ENCODE measurements at places on chromosomes 5 and 9. TPM values are rescaled to one million over a fixed set of nuclear protein-coding genes. Genes with fewer than 3 reads are reported as not detected.

DNA sequence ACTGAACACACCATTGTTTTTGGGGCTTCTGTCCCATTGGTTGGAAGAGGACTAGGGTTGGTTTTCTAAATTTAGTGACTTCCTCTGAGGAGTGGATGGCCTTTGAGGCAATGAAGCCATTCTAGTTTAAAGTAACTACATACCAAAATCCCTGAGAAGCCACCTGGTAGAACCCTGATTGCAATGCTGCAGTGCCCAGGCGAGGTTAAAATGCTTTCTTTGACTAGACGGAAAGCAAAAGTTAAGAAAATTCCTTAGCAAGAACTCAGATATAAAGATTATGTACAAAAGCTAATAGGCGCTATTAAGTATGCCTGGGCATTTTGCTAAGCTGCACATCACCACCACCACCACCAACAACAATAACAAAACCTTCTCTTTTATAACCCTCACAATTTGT, 20.6 kb downstream of the GLRX start:
- H3K4me3 ChIP-seq: no peak overlapping the region
- H3K4me1 ChIP-seq: no peaks in the 10 kb centered on the region
- no peaks in the 10 kb centered on the region for H3K27me3 ChIP-seq
- H3K36me3 ChIP-seq: no peaks in the 10 kb centered on the region
- H3K27ac ChIP-seq: no peak overlapping the region

GRCh38 chr5:127445328-127445727, 72.1 kb upstream of the PRRC1 start:
- no peaks in the 10 kb centered on the region for H3K27me3 ChIP-seq
- no peaks in the 10 kb centered on the region for H3K4me1 ChIP-seq
- H3K27ac ChIP-seq: no peak overlapping the region
- H3K4me3 ChIP-seq: no peak overlapping the region

GRCh38 chr5:10317825-10318682, 10.4 kb upstream of the CMBL start:
- H3K4me3 ChIP-seq: no peak overlapping the region
- H3K36me3 ChIP-seq: no peaks in the 10 kb centered on the region
- H3K27me3 ChIP-seq: no peaks in the 10 kb centered on the region
- no peak for DNase-seq

DNA sequence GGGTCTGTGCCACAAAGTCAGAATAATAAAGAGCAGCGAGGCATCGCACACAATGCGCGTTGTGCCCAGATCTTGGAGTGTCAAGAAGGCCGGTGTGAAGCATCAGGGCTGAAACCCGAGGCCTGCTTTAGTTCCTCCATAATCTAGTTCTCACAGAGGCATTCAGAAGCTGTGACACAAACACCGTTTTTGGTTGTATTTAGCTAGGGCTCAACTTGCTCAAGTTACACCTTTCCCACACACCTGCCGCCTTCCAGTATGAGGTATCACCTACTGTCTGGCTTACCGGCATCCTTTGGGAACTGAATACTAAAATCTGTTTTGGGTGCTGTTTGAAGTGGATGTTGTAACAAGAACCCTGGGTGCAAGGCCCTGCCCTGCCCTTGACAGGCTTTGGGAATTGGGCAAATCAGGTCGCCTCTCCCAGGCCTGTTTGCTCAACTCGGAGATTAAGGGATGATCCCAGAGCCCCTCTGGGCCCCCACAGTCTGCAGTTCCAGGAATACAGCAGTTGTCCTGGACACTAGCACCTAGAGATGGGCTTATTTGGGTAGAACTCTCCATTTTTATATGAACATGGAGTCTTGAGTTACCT, 27.0 kb downstream of the SLC25A25 start:
- H3K27ac ChIP-seq: peak overlapping the region; percentile 81
- H3K27me3 ChIP-seq: no peaks in the 10 kb centered on the region
- H3K4me3 ChIP-seq: no peak overlapping the region
- H3K4me1 ChIP-seq: peaks cover 38% of the 10 kb centered on the region

DNA sequence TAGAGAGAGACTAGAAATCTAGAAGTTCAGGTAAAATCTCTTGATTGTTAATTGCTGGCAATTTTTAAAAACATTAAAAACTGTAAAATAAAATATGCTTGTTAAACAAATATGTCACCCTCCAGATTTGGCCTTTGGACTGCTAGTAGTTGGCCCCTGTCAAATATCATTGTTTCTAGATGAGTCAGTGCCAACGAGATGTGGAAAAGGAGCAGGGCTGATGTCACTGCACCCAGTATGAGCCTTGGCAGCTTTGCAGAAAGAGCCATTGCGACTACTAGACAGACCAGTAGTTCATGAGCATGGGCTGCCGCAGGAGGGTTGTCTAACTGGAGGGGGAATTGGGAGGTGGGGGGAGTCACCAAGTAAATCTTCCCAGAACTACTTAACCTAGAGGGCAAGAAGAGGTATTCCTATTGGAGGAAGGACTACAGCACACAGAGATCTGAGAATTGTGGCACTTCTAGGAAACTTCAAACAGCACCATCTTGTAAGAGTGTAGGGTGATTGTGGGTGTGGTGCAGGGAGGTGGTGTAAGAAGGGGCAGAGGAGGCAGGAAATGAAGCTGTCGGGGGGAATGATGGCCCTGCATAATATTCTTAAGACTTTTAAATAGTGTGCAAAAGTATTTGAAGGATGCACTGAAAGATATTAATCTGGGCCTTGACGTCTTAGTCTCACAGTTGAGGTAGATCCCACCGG, 7.1 kb upstream of the DOCK2 start:
- DNase-seq: peak; percentile 56
- H3K4me1 ChIP-seq: peaks cover 9% of the 10 kb centered on the region
- no peaks in the 10 kb centered on the region for H3K27me3 ChIP-seq
- no peak overlapping the region for H3K27ac ChIP-seq
- no peaks in the 10 kb centered on the region for H3K36me3 ChIP-seq
- no peak overlapping the region for H3K4me3 ChIP-seq

DNA sequence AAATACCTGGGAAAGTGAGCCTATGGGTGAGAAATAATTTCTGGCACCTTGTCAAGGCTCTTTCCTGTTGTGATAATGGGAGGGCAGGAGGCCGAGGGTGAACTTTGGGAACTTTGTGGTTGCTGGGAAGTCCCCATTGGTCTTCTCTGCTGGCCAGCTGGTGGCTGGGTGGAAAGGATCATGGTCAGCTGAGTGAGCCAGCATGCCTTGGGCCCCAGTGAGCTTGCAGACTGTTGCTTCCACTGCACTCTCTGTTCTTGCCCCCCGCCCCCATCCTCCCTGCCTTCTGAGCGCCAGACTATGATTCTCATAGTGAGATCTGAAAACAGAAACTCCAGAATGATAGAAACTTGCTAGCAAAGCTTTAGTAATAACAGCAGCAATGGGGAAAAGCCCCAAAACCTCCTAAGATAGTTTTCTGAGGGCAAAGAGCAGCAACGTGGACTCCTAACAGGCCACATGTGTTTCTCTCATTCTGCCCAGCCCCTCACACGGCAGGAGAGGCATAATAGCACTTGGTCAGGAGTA, 139.2 kb upstream of the SMARCA2 start:
- H3K36me3 ChIP-seq: no peaks in the 10 kb centered on the region
- no peak overlapping the region for H3K27ac ChIP-seq
- H3K4me3 ChIP-seq: no peak overlapping the region
- H3K4me1 ChIP-seq: no peaks in the 10 kb centered on the region

DNA sequence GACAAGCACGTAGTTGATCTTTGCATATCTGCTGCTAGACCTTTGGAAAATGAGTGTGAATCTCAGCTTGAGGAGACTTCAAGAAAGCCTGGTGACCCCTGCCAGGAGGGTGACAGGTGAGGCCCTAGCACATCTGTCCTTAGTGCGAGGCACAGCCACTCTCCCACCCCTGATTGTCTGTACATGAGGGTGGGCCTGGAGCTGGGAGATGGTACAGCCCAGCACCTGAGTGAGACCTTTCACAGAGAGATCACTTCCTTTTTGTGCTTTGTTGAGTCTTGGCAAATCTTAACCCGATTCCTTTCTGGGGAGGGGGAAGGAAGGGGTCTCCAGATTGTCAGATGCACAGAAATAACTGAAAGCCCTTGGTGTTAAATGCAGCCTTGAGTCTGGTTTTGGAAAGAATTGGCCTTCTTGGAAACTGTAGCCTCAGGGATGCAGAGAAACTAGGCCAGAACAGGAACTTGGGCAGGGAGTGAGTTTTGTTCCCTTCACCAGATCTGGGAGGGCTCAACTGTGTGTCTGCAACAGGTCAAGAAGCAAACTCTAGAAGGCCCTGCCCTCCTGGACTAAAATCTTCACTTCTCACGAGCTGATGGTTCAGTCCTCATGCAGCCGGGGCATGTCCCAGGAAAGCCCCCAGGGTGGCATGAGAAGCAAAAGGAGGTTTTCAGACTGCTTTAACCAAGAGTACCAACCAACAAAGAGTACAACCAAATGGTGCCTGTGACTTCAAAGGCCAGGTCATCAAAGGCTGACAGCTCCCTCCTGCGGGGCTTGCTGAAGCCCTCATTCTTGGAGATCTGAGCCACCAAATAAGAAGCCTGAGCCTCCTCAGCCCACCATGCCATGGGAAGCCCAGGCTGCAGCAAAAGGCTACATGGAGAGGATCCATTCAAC, 20.8 kb upstream of the SEMA4D start:
- no peaks in the 10 kb centered on the region for H3K36me3 ChIP-seq
- H3K4me1 ChIP-seq: peaks cover 32% of the 10 kb centered on the region
- H3K4me3 ChIP-seq: no peak overlapping the region
- H3K27ac ChIP-seq: no peak overlapping the region
- H3K27me3 ChIP-seq: no peaks in the 10 kb centered on the region

DNA sequence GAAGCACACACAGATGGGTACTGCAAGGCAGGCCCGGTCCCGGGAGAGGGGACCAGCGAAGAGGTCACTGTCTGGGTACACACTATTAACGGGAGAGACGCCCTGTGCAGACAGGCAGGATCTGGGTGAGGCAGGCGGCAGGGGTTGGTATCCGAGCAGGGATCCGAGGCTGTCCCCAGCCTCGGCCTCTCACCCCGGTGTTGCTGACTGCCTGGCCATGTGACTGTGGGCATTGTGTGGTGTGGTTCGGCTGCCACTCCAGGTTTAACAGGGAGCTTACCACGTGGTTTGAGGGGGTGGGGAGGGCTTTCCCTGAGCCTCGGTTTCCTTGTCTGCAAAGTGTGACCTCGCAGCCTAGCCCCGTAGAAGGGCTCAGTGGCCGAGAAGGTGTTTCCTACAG, 11.1 kb upstream of the RALGDS start:
- H3K36me3 ChIP-seq: no peaks in the 10 kb centered on the region
- no peak for DNase-seq
- H3K27ac ChIP-seq: no peak overlapping the region
- peaks cover 64% of the 10 kb centered on the region for H3K4me1 ChIP-seq
- H3K27me3 ChIP-seq: no peaks in the 10 kb centered on the region

DNA sequence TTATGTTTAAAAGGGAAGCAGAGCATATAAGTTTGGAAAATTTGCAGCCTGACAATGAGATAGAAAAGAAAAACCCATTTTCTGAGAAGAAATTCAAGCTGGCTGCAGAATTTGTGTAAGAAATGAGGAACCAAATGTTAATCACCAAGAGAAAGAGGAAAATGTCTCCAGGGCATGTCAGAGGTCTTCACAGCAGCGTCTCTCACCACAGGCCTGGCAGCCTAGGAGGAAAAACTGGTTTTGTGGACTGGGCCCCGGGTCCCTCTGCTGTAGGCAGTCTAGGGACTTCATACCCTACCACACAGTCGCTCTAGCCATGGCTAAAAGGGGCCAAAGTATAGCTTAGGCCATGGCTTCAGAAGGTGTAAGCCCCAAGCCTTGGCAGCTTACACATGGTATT, 32.1 kb upstream of the HSD17B4 start:
- peak; percentile 70 for DNase-seq
- no peaks in the 10 kb centered on the region for H3K27me3 ChIP-seq
- H3K4me3 ChIP-seq: no peak overlapping the region
- H3K36me3 ChIP-seq: no peaks in the 10 kb centered on the region
- no peak overlapping the region for H3K27ac ChIP-seq

GRCh38 chr5:150203832-150204589, 14.1 kb downstream of the SLC6A7 start:
- H3K4me1 ChIP-seq: peaks cover 11% of the 10 kb centered on the region
- DNase-seq: no peak
- no peaks in the 10 kb centered on the region for H3K36me3 ChIP-seq
- no peak overlapping the region for H3K27ac ChIP-seq

DNA sequence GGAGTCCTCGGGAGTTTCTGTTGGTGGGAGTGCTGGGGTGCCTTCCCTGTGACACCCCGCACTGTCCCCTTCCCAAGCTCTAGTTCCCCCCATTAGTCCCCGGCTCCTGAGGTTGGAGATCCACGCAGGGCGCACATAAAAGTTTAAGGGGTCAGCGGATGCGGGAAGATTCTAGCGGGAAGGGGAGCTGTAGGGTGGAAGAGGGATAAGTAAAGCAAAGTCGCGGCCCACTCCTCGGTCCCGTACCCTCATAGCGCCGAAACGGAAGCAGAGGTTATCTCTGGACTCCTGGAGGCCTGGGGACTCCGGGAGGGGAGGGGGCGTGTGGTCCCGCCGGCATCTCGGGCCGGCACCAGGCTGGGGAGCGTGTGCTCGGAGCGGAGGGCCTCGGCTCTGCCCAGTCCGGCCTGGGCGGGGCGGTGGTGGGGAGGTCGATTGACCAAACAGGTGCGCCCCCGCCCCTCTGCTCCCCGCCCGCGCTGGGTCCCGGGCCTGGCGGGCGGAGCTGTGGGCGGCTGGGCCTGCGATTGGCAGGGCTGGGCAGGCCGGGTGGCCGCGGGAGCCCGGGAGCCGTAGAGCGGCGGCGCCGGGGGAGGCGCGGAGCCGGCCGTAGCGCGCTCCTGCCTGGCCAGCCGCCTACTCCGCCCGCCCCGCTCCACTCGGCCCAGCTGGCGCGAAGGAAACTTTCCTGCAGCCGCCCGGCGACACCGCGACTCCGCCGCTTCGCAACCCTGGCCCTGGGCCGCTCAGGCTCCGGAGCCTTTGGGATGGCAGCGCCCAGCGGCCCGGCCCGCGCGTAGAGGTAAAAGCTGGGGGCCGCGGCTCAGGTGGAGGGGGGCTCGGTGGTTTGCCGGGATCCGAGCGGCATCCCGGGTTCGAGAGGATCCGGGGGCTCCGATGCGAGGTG, 52.2 kb upstream of the DAB2IP start:
- H3K36me3 ChIP-seq: no peaks in the 10 kb centered on the region
- H3K27ac ChIP-seq: peak overlapping the region; percentile 56
- H3K4me3 ChIP-seq: peak overlapping the region; percentile 92
- H3K4me1 ChIP-seq: peaks cover 26% of the 10 kb centered on the region
- no peaks in the 10 kb centered on the region for H3K27me3 ChIP-seq
- peak; percentile 69 for DNase-seq

GRCh38 chr9:38619556-38620447, 594 bp downstream of the ANKRD18A start:
- DNase-seq: peak; percentile 11
- peaks cover 7% of the 10 kb centered on the region for H3K4me1 ChIP-seq
- H3K27ac ChIP-seq: no peak overlapping the region
- no peaks in the 10 kb centered on the region for H3K27me3 ChIP-seq
- H3K36me3 ChIP-seq: no peaks in the 10 kb centered on the region
- H3K4me3 ChIP-seq: peak overlapping the region; percentile 71

- H3K36me3 ChIP-seq: no peaks in the 10 kb centered on the region
- no peak for DNase-seq
- no peak overlapping the region for H3K4me3 ChIP-seq
- H3K4me1 ChIP-seq: no peaks in the 10 kb centered on the region
- no peak overlapping the region for H3K27ac ChIP-seq
Measured at GRCh38 chr5:8258801-8259200, 389.9 kb downstream of the MTRR start.

- DNase-seq: no peak
- H3K4me3 ChIP-seq: no peak overlapping the region
- H3K36me3 ChIP-seq: no peaks in the 10 kb centered on the region
- H3K27me3 ChIP-seq: no peaks in the 10 kb centered on the region
- peaks cover 13% of the 10 kb centered on the region for H3K4me1 ChIP-seq
Measured at GRCh38 chr9:91157883-91158282, 203.8 kb downstream of the AUH start.

Gene C9orf152
- 0.74 TPM for total RNA-seq

Gene THBS4
- total RNA-seq: 8.1 TPM

Gene CYLC2
- not detected for total RNA-seq

Gene VCAN
- 0.43 TPM for total RNA-seq

Gene ORM2
- total RNA-seq: not detected

Gene LCN9
- not detected for total RNA-seq

Gene CDX1
- not detected for total RNA-seq

Gene FGD3
- total RNA-seq: 84.9 TPM

Gene SNCB
- not detected for total RNA-seq

All from PC-9 (cell line).